ENCODE measurements at places on chromosomes 5 and 9. TPM values are rescaled to one million over a fixed set of nuclear protein-coding genes. Genes with fewer than 3 reads are reported as not detected.

DNA sequence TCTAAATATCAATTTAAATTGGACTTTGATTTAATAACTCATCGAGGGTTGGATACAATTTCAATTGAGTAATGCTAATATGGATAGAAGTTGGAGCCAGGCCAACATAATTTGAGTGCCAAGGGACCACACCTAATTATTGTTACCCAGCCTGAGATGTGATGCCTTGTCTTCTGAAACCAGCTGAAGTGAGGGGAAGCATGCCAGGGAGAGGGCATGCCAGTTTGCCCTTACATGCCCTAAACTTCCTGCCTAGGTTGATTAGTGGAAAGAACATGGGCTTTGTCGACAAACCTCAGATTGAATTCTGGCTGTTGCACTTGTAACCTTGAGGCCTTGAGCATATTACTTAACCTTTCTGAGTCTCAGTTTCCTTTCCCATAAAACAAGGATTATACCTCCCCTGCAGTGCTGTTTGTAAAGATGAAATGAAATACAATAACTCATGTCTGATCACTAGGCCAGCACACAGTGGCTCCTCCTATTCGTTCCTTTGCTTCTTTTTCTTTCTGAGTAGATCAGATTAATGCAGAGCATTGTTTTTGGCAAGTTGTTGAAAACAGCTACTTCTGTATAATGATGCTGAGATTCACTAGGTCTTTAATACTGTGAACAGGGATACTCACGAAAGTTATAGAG, 412.8 kb downstream of the TLE4 start:
- no peak for DNase-seq

The DMRT2 gene
- total RNA-seq, result not detected

GRCh38 chr9:87685871-87686519, 39.9 kb upstream of the CTSL start:
- peak; percentile 39 for DNase-seq

The SPEF2 gene
- 6.9 TPM for total RNA-seq

DNA sequence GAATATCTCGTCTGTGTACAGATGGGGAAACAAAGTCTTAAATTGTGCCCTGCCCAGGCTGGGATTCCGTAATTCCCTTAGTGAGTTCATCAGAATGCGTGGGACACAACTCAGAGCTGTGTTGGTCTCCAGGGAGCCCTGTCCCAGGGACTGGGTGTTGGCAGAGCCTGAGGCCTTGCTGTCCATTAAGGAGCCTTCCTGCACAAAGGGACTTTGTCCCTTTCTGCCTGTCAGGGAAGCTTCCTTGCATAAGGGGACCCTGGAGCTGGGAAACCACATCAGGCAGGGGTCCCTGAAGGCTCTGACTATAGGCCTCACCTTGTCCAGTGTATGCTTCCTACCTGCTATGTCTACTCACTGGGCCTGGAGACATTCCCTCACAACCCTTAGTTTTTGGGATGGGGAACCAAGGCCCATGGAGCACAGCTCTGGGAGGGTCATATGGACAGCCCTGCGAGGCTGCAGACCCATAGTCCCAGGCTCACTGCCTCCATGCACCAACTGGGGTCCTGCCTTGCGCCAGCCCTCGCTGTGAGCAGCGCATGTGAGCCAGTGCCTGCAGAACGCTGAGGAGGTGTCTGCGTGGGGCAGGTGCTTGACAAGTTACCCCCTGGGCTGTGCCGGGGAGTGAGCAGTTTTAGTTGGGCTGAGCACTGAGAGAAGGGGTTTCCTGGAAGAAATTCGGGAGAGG, 1.6 kb downstream of the CARD19 start:
- DNase-seq, result no peak

GRCh38 chr5:167533814-167534795, 757.3 kb upstream of the WWC1 start:
- no peak for DNase-seq

DNA sequence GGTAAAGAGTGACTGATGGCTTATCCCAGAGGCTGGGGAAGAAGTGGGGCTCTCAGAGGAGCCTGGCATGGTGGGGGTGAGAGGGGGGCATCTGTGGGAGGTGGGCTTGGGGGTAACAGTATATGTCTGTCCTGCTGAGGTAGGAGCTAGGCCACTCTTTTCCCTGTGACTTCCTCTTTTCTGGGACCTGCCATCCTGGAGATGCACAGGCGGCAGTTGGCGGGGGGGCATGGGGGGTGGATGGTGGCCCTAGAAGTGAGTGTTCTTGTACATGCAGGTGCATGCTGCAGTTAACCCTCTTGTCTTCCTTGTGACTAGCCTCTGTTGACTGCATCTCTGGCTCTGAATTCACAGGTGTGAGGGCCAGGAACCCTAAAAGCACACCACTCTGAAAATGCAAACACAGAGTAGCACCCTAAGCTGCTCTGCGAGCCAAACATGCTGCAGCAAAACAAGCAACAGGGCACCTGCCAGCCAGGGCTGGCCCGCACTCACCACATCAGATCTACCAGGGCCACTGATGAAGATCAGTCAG, 123.8 kb upstream of the SHB start:
- no peak for DNase-seq

The PCDHA6 gene
- total RNA-seq, result 3.6 TPM

DNA sequence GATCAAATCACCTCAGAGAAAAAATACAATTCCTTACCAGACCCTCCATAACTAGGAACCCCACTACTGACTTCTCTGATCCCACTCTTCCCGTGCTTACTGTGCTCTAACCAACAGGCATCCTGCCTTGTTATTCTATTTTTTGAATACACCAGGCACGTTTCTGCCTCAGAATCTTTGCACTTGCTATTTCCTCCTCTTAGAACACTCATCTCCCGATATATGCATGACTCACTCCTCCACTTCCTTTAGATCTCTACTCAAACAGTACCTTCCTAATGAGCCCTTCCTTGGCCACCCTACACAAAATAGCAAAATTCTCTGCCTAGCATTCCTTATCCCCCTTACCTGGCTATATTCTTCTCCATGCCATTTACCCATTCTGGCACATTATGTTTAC, 43.9 kb downstream of the MAPKAP1 start:
- peak; percentile 76 for DNase-seq

- no peak for DNase-seq
These were observed 192.3 kb downstream of the CACNA1B start for GRCh38 chr9:138069731-138070456.

The PCDHA9 gene
- 0.26 TPM for total RNA-seq

- DNase-seq, result no peak
These were observed 337.5 kb downstream of the CDH9 start for GRCh38 chr5:26700759-26701384.

The GMCL2 gene
- total RNA-seq, result under 0.01 TPM

DNA sequence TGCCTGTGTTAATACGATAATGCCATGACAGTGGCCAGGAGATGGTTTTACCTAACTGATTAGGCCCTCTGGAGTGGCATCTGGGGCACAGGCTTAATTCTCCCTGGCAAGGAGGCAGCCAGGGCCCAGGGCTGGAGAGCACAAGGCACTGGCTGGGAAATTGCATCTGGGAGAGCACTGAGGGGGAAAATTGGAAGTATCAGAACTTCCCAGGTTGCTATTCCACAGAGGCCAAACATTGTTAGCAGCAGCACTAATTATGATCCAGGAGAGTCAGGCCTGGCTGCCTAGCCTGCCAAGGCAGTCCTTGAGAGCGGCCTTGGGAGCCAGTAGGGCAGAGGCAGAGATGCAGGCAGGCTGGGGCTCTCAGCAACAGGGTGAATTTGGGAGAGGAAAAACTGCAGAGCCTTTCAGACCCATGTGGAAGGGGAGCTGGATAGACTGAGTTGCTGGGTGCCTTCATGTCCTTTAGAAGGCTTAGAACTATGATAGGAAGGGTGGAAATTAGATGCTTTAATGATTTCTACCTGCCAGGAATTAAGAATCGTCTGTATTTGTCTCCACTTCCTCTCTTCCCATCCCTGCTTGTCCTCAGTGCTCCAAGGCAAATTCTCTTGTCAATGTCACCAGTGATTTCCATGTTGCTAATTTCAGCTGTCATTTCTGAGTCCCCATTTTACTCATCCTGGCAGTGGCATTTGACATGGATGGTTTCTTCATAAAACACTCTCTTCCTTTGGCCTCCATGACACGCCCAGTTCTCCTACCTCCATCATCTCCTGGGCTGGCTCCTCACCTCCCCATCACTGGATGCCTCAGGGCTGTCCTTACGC, 56.1 kb upstream of the HSPA9 start:
- DNase-seq, result no peak

DNA sequence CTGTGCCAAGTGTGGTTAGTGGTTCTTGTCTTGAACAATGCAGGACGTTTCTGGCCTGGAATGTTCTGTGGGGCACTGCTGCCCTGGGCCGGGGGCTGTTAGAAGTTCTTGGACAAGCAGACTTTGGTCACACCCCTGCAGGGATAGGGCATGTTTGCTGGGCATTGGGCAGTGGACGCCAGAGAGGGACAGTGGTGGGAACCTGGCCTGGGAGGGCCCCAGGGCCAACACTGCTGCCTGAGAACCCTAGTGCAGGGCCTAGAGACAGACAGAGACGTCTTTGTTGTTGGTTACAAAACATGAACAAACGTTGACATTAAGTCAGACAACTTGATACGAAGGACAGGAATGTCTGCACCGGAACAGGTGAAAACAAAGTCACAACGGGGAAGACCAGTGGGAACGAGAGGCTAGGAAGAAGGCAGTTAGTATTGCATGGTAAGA, 57.0 kb downstream of the WNK2 start:
- no peak for DNase-seq

DNA sequence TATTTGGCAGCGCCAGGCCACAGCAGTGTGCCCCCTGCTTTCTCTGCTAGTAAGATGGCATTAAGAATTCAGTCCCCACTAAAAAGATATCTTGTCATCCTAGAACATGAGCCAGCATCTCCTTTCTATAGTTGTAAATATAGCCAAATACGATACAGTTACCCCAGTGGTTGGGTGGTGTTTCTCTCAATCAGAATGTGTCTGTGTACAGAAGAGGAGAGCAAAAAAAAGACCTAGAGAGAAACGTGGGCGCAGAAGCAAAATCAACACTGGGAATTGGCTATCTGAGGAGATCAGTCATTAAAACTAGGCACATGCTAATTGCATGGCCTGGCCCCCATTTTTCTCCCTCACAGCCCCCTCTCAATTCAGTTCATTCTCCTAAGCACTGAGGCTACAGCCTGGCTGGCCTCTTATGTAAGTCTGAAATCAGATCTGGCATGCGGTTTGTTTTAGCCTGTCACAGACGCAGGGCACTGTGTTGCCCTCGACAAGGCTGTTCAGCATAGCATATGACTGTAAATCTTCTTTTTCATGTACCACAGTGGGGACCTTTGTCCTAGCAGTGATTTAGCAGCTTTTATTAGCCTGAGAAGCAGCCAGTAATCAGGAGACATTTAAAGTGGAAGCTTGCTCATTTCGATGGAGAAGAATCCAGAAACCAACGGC, 57.8 kb downstream of the RORB start:
- DNase-seq, result peak; percentile 20

DNA sequence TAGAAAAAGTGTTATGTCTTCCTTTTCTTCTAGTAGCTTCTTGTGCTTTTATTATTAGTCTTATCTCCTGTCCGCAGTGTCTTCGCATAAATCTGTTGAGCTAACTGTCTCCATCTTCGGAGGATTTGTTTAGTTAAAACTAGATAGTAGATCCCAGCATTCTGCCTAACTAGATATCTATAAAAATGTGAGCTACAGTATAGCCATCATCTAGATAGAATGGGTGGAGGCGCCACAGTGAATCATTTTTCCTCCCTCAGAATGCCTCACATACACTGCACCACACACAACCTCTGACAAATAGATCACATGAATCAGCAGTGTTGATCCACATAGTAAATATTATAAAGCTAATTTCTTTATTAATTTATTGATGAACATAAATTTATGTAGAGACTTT, 220.3 kb upstream of the GAS1 start:
- DNase-seq, result no peak

The TRPM3 gene
- total RNA-seq, result 0.50 TPM

GRCh38 chr5:98923966-98924365, 4.8 kb downstream of the CHD1 start:
- DNase-seq, result no peak

DNA sequence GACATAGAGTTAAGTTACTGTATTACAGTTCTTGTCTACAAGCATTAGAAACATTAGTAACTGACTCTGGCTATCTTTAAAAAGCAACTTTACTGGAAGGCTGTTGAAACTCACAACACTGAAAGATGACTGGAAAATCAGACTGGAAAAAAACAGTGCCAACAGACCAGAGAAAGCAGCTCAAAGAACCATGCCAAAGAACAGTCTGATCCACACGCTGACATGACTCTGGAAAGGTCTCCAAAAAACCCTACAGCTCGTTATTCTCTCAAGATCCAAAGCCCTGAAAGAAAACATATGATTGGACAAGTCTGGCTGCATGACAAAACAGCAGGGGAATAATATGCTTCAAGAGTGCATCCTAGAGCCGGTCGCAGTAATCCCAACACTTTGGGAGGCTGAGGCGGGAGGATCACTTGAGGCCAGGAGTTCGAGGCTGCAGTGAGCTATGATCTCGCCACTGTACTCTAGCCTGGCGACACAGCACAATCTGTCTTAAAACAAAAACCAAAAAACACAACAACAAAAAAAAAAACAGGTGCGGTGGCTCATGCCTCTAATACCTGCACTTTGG, 5.6 kb downstream of the GOLPH3 start:
- peak; percentile 56 for DNase-seq

DNA sequence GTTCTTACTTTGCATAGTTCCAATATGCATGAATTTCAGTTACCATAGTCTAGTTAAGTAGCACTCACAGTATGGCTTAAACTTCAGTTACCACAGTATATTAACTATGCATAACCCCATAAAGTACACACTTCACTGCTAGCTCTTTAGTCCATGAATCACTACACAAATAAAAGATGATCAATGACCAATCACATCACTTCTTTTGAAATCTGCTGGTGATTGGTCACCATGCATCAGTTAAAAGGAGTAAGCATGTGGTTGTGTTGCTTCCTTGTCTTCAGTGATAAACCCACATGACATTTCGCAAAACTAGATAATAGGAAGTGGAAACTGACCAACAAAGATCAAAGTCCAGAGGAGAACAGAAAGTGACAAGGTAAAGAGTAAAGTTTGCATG, 79.0 kb downstream of the TAF11L14 start:
- no peak for DNase-seq

DNA sequence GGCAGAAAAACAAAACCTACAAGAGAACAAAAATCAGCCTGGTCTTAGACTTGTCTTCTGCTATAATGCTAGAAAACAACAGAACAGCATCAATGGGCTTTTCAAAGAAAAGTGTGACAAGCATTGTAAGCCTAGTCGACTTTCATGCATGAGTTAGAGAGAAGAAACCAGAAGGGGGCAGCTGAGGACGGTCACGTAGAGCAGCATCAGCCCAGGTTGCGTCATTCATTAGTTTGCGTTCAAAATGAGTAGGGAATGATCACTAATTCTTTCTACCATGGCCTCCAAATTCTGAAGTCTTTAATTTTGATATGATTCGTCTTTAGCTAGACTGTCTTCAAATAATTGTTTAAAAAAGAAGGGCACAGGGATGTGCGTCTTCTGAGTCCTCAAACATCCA, 4.7 kb upstream of the ISCA1 start:
- DNase-seq, result peak; percentile 75
